ENCODE measurements at places on chromosomes 3 and 15.

- no peak for DNase-seq
Measured at GRCh38 chr3:100902572-100902971, 90.6 kb downstream of the ABI3BP start.

- DNase-seq: no peak
Measured at GRCh38 chr3:31839144-31839917, 141.7 kb downstream of the OSBPL10 start.

- no peak for DNase-seq
Measured at GRCh38 chr3:60167186-60167585, 1084.1 kb downstream of the FHIT start.

- DNase-seq: no peak
Measured at GRCh38 chr3:139601191-139601961, 61.8 kb upstream of the RBP1 start.

GRCh38 chr3:71694358-71694999 is 30.7 kb downstream of the EIF4E3 start:
- DNase-seq: no peak

DNA sequence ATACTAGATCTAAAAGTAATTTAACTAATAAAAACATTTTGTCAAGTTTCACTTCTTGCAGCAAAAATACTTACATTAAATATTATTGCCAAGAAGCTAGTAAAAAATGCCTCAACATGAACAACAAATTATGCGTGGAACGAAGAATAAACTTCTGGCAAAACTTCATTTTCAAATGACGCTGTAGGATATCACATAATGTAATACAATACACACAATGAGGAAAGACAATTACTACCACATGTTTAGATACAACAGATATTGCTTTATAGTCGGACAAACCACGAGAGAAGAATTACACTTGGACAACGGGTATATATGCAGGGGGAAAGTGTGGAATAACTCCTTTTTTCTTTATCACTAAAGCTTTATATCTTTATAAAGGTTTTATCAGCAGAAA is 21.6 kb downstream of the P3H2 start:
- DNase-seq: no peak

DNA sequence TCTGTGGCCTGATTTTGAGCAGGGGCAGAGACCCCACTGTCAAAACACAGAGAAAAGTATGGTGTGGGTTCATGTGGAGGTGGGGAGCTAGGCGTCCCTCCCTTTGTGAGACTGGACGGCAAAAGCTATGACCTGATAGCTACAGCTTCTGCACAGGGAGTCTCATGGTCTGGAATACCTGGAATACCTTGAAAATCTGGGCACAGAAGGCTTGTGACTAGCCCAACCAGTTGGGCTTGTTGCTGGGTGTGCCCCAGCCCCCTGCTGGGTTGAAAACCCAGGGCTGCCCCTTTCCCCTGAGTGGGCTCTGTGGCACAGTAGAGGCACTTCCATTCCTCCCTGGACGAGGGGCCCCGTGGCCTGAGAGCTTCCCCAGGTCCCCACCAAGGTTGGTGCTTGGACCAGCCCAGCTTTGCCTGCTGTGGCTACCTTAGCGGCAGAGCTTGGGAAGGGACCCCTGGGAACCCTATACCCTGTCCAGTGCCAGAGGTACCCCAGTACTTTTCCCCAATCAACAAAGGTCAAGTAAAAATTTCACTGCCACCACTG is 37.3 kb downstream of the SLC2A2 start:
- no peak for DNase-seq

- no peak for DNase-seq
Measured at GRCh38 chr3:186258968-186259367, 103.1 kb downstream of the DGKG start.

DNA sequence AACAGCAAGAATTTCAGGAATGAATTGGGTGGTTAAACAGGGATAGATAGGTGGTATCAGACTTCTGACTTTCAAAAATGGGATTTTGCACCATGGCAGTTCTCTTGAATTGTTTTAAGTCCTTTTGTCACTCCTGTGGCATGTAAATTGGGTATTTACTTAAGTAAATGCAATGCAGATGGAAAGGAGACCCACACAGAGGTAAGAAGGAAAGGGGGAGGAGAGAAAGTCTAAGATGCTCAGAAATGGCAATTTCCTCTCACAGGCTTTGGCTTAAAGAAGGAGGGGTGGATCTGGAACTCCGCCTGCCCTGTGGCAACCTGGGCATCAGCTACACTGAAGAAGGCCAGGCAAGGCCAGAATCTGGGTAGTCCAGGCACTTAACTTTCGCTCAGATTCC is 197.1 kb upstream of the UBE2E1 start:
- no peak for DNase-seq

GRCh38 chr15:87871731-87872320 is 384.7 kb downstream of the NTRK3 start:
- DNase-seq: no peak
